ENCODE measurements at places on chromosomes 7 and 10.

- DNase-seq = no peak
Observed at GRCh38 chr7:113044394-113044793, 42.2 kb downstream of the GPR85 start.

- DNase-seq = no peak
Observed at GRCh38 chr7:38563741-38564140, 67.4 kb downstream of the AMPH start.

DNA sequence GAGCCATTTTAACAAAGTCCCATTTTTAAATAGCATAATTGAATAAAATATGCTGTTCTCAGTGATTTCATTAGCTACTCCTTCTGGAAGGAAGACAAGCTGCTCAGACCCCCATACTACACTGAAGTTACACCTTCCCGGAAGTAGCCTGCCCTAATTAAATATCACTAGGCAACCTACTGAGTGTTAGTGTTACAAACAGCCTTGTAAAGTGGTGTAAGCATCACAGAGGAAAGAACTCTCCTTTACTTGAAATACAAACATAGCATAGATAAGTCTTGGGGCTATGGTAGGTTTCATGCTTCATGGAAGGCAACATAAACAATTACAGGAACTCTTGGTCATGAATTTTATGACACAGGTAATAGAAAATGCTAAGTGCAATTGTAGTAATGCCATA is 43.4 kb upstream of the PTN start:
- DNase-seq = no peak

DNA sequence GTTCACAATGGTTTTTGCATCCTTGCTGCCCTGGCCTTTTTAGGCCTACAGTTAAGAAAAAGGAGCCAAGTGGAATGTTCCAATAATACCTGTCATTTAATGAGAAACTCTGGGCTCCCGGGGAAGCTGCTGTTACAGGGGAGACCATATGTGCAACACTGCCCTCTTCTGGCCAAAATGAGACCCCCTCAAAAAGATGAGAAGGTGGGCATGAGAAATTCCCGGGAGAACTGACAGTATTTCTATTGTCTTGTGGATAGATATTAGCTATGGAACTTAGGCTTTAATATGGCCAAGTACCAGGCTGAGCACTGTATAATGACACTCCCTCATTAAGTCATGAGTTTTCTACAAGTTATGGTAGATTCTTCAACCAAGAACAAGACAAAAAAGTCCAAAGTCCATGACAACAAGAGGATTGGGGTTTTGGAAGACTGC is 99.4 kb downstream of the CCDC3 start:
- DNase-seq = peak; percentile 77

DNA sequence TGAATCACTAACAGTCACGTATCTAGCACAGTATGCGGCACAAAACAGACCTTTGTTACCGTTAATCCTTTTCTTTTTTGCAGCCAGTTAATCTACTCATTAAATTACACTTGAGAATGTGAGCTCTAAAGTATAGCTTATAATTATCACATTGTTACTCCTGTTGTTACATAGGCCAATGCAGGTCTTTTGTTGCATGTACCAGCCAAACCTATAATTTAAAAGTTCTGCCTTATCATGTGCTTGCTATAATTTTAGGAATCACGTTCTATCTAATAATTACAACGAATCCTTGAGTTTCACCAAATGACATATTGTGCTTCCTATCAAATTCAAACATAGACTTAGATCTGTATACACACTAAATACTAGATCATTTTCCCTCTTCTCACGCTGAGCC is 245.1 kb downstream of the DGKI start:
- no peak for DNase-seq

- DNase-seq = no peak
Observed at GRCh38 chr7:16062269-16062668, 359.1 kb downstream of the CRPPA start.

- no peak for DNase-seq
Observed at GRCh38 chr10:80893256-80893655, 355.6 kb downstream of the SH2D4B start.

DNA sequence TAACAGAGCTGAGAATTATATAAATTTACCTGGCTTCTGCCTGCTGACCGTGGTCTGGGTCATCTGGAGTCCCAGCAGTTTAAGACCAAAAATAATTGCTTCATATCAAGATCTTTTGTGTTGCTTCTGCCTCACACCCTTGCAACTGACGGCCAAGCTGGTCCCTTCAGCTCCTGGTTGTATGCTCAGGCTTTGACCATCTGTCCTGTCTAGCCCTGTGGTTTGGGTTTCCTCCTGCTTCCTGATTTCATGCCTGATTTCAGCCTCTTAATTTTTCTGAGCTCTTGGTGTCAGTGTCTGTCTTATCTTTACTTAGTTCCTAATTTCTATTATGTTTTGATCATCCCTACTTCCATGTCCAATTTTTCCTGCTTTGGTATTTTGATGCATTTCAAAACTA is 87.9 kb upstream of the PLXDC2 start:
- no peak for DNase-seq

GRCh38 chr7:1550846-1551155 is 5.2 kb downstream of the TMEM184A start:
- no peak for DNase-seq

DNA sequence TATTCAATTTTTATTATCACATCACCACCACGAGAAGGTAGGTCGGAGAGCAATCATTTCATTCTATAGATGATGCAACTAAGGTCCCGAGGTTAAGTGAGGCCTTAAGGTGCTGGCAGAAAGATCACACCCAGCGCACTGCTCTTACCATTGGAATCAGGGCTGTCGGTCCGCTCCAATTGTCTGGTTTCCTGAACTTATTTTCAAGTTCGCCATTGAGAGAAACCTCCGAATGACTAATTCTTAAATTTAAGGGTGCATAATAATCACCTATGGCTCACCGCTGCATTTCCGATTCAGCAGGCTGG is 625 bp upstream of the GSTO2 start:
- no peak for DNase-seq

- no peak for DNase-seq
Observed at GRCh38 chr7:97120713-97121457, 3.4 kb downstream of the SDHAF3 start.

DNA sequence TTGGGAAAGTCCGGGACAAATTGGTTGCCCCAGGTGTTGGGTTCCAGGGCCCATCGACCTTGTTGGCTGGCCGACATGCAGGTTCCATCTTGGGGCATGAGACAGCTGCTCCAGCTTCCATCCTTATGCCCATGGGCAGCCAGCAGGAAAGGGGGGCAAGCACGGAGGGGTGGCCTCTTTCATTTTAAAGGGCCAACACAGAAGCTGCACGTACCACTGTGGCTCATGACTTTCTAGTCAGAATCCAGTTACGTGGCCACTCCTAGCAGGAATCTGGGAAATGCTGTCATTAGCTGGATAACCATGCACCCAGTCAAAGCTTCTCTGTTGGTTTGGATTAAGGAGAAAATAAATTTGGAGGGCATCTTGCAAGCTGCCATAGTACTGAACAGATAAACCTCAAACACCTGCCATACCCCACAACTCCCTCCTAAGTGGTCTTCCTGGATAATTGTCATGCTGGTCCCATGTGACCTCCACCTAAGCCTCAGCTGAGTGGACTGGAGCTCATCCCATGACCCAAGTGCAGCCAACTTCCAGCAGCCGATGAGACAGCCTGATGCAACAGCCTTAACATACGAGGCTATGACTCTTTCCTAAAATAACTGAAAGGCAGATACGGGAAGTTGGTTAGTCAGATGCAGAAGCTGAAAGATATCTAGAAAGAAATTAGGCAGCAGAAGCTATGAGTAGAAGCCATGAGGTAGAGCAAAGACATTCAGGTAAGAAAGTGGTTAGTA is 21.4 kb upstream of the GSDME start:
- no peak for DNase-seq

- no peak for DNase-seq
Observed at GRCh38 chr7:98209166-98209920, 1.9 kb upstream of the BHLHA15 start.

DNA sequence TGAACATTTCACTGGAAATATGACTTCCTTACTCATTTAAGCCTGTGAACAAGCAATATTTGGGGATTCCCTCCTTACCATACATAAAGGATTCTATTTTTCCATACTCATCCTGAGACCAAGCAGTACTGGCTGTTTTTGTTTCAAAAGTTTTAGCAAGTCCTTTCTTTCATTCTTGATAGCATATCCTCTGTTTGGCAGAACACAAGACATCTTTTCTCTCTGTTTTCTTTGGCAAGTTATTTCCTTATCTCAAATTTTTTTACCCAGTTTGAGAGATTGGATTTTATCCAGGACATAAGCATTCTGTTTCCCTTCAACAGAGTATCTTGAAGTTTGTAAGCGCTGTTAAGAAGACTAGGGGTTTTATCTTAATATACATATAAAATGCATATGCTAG is 3.0 kb upstream of the WASL start:
- DNase-seq = no peak

DNA sequence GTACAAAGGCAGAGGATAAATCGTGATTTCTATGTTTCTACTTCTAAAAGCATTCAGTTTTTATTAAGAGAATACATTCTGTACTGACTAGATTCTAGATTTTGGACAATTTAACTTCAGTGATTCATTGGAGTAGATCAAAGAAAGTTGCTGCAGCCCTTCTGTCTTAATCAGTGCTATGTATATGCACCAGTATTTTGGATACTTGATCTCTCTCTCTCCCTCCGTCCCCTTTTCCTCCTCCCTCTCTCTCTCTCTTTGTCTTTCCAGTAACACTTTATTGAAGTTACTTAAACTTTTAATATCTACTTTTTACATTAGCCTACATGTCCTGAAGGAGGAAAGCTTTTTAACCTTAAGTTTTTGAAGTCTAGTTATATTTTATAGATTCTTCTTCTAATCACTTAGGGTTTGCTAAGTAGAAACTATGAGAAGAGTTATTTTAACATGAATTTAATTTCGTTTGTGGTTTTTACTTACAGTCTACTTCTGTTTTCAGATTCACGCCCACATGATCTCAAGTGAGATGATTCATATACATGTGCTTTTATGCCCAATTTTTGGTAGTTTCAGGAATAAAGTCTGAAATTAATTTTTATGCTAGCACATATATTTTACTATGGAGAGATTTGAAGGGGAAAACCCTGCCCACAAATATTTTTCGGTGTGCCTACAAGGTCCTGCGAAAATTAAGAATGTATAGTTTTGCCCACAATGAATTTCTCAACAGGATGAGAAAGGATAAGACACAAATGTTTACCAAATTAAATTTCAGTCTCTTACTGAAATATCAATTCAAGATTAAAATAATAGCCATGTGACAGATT is 9.1 kb downstream of the MDFIC start:
- DNase-seq = no peak

DNA sequence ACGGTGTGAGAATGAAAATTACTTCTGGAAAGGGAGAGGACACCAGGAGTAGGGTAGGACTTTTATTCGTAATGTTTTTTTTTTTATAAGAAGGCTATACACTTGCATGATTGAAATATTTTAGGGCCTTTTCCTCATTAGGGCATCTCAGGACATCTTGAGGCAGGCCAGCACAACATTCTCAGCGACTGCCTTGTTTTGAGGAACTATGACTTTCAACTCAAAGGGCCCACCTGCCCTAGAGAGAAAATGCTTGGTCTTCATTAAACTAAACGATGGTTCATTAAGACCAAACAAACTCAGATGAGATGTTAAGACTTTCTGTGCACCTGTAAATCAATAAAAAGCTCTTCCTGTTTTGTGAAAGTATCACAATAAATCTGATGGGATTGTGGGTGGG is 11.3 kb downstream of the NOD1 start:
- no peak for DNase-seq

DNA sequence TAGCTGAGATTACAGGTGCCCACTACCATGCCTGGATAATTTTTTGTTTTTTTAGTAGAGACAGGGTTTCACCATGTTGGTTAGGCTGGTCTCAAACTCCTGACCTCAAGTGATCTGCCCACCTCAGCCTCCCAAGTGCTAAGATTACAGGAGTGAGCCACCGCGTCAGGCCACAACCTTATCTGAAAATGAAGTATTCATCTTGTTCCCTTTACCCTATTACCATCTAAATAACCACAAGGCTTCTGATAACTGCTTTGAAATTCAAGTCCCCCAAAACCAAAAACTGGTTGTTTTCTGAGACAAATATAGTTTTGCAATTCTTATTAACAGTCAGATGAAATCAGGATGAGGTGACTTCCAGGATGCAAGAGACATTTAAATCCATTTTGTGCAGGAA is 2.4 kb downstream of the TCTN3 start:
- no peak for DNase-seq

- DNase-seq = no peak
Observed at GRCh38 chr10:133611079-133611478, 15.5 kb downstream of the FRG2B start.

DNA sequence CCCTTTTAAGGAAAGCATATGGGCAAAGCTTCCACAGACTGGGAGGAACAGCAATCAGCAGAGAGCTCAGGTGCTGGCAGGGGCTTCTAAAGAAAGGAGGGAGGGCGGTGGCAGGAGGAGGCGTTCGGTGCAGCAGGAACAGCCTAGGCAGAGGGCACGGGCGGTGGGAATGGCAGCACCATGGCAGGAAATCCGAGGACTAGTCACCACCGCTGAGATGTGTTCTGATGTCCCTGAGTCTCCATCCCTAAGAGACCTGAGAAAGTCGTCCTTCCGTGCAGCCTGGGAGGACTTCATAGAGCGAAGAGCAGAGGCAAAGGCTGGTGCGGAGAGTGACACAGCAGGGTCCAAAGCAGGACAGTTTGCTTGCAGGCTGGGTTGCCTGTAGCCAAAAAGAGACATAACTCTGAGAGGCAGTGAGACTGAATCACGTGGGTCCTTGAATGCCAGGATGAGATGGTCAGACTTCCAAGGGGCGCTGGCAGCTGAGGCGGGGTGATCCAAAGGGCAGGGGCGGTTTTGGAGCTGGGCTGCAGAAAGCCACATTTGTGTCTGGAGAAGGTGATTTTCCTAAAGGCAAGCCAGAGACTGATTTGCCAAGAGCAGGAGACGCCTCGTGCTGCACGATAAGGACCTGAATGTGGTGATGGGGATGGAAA is 35.8 kb upstream of the GRID1 start:
- no peak for DNase-seq

DNA sequence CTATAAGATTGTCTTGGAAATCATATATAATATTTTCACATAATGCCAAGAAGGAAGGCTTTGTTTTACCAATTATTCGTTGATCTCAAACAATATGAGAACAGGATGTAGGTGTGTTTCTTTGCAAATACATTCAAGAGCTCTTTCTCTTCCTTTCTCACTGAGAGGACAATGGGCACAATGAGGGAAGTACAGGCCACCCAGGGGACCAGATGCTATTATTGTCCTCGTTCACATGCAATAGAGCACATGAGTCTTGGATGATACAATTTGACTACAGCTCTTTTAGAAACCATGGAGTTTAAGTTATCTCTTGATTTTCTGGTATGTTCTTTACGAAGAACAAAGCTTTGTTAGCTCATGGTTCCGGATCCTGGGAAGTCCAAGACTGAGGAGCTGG is 323.7 kb upstream of the KLF6 start:
- DNase-seq = no peak
